ENCODE measurements at places on chromosomes 2 and 18.

DNA sequence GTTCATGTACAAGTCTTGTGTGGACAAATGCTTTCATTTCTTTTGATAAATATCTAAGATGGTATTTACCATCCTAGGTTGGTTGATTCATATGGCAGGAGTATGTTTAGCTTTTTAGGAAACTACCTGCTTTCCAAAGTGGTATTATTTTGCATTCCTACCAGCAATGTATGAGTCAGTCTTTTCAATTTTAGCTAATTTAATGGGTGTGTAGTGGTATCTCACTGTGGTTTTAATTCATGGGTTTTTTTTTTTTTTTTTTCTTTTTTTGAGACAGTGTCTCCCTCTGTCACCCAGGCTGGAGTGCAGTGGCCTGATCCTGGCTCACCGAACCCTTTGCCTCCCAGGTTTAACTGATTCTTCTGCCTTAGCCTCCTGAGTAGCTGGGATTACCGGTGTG is 4.2 kb downstream of the ZNF512 start:
- no peak for DNase-seq

DNA sequence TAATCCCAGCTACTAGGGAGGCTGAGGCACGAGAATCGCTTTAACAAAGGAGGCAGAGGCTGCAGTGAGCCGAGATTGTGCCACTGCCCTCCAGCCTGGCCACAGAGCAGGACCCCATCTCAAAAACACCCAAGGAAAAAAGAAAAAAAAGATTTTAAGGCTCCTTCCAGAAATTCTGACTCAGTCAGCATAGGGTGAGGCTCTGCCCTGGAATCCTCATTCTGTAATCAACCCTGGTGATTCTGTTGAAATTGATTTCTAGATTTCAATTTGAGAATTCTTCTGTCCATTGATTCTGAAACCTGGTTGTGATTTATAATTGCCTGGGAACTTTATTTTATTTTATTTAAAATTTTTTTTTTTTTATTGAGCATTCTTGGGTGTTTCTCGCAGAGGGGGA is 27.1 kb upstream of the VPS4B start:
- no peak for DNase-seq

DNA sequence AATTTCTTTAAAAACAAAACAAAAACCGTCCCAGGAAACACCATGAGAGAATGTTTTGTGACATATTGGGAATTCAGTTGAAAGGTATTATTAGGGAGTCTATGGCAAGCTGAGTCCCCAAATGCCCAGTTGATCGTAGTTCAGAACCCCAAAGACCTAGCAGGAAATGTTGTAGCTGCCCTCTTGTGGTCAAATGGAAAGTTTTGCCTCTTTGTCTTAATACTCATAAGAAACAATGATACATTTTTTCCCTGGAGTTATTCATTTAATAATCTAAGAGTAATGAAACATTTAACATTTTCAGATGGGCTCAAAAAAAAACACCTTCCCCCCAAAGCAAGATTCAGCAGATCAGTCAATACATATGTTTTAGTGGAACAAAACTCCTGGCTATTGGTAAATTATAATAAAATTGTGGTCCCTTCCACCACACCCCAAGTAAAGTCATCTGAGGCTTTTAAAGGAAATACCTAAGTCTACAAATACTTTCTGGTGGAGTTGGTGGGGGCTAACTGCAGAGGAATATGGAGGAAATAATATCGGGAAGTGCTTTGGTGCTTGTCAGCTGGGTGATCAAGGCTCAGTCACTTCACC is 37.8 kb upstream of the EFEMP1 start:
- DNase-seq, result peak; percentile 17

DNA sequence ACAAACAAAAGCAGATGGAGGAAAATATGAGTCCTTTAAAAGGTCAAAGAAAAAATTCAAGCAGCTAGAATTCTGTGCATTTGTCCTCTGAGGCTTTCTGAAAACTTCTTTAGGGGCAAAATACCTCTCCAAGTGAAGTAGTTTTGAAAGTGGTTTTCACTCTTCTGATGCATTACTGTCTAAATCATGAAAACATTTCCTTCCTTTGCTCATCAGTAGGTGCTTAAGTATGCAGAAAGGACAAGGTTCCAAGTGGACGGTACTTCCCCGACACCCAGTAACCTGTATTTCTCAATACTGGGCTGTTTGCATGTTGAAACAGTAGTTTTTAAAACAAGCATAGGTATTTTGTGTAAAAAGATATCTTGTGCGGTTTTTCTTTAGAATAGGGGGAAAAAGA is 189.1 kb upstream of the ERBB4 start:
- DNase-seq, result no peak

DNA sequence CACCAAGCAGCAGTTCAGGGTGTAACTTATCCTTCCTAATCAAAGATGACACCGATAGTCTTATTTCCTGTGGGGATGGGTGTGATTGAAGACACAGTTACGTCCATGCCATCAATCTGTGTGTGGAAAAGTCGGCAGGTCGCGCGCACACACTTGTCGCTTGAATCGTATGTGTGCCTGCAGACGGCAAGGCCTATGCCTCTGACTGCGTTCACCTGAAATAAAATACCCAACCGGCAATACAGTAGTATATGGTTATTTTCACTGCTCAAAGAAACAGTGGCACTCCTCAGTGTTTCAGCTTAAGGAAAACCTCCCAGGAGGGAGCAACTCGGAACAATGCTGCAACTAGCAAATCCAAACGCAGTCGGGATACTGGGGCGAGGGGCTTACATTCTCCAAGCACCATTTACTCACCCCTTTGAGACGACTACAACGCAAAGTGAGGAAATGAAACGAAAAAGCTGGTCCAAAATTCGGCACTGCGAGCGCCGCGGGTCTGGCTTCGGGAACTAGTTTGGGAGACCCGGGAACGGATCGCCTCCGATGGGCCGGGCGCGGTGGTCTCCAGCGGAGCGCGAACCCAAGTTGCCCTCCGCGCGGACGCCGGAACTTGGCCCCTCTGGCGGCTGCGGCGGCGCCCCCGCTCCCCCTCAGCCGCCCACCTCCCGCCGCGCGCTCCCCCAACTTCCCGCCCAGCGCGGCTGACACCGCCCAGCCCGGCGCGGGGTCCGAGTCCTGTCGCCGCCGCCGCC is 675 bp downstream of the PRKD3 start:
- DNase-seq, result peak; percentile 7

DNA sequence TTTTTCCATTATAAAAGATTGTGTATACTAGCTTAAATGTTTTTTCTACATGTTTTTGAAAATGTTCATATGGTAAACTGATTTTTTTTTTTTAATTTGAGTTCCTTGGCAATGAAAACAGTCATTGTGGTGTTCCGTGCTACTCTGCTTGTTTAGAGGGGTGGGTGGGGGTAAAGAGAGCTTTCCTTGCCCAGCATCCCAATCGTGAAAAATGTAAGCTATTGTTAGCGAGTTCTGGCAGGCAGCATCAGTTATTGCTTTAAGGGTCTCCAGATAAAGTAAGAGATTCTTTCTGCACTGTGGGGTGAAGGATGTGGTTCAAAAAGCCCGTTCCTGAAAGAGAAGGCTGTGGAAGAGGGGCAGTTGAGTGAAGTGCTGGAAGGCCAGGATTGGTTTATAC is 118.4 kb downstream of the TANC1 start:
- no peak for DNase-seq

GRCh38 chr2:61485281-61485680 is 14.4 kb upstream of the USP34 start:
- DNase-seq, result no peak

GRCh38 chr2:132977812-132978529 is 308.0 kb upstream of the LYPD1 start:
- peak; percentile 27 for DNase-seq

GRCh38 chr2:239323447-239323846 is 77.4 kb downstream of the HDAC4 start:
- DNase-seq, result no peak

DNA sequence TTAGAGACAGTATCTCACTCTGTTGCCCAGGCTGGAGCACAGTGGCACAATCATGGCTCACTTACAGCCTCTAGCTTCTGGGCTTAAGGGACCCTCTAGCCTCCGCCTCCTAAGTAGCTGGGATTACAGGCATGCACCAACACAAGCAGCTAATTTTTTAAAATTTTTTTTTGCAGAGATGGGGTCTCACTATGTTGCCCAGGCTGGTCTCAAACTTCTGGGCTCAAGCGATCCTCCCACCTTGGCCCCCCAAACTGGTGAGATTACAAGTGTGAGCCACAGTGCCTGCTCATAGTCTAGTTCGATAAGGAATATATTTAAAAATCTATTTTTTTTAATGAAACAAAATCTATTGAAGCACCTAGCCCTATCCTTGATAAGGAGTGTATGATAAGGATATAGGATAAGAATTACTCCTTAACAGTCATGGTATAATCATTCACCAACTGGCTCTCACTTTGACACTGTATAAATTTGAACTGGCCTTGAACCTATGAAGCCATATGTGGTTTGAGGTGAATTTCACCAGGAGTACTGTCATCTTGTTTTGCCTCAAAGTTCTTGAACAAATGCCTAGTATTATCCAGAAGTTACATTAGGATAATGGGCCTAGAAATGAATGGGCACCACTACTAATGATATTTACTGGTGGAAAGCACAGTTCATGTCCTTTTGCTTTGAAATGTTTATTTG is 71.1 kb downstream of the EXOC6B start:
- no peak for DNase-seq

DNA sequence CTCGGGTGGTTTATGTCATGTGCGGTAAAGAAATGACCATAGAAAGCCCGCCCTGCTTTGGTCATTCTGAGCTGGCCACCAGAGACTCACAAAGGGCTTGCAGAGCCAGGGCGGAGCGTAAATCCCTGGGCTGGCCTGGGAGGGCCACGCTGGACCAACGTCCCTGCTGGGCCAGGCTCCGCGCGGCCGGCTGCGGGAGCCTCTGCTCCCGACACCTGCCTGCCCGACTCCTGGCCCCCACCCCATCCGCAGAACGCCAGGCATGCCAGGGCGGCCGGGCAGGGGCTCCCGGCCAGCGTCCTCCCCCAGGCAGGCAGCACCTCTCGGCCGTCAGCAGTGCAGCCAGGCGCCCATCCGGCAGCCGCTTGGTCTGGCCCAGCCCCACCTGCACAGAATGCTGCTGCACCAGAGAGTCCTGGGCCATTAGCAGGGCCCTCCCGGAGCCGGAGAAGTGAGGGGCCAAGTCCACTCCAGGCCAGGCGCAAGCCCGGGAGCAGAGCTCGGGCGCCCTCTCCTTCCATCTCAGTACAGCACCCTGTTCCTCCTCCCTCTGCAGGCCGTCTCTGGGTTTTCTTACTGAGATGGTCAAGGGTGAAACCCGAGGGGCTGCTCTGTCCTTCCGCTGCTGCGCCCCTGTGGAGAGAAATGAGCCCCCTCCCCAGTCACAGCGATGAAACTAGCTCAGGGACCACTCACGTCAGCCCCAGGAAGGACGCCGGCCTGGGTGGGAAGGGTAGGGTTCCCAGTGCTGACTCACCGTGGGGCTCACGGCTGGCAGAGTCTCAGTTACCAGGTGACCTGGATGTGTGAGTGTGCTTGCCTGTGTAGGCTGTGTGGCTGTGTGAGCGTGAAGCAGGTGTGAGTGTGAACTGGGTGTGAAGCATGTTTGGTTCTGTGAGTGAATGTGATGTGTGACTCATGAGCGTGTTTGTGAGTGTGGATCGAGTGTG is 83.3 kb downstream of the PTGR3 start:
- peak; percentile 36 for DNase-seq

GRCh38 chr2:183124957-183125255 is 663 bp downstream of the NUP35 start:
- DNase-seq, result no peak

DNA sequence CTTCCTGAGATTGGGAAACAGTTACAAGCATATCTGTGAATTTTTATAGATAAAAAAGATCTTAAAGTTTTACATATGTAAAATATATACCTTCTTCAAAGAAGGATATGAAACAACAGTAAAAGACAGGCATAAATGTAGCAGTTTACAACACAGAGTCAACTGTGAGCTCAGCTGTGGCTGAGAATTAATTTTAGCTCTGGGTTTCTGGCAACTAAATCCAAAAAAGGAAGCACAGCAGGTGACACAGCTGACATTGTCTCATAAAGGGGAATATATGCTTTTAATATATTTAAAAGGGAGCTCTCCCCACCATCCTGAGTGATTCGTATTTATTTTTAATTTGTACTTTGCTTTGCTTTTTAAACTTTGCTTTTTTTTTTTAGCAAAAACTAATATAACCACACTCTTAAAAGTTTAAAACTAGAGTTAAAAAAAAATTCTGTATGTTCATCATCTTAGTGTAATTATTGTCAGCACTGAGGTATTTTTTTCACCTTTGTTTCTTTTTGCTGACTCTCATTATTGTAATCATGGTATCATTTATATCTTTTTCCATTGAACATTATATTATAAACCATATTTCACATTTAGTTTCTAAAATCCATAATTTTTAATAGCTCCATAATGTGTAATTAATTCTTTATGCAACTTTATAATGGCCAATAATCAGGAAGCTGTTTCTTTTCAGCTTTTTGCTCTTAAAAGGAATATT is 6.7 kb downstream of the TUBB6 start:
- no peak for DNase-seq

- no peak for DNase-seq
Measured at GRCh38 chr2:101255501-101255900, 2.8 kb downstream of the CNOT11 start.

DNA sequence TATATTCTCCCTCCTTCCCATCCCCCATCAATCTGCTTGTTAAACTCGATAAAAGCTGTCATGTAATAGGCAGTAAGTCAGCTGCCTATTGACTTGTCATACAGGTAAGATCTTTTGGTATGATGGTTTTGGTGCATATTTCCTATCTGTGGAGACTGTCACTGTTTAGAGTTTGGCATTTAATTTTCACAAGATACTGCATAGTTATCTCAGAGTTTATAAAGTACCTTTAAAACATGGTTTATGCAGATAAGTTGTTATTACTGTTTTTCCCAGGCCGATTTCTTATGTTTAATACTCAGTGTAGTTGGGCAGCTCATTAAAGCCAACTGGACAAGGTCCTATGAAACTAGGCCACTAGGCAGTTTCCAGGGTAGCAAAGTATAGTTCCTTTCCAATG is 222.1 kb downstream of the GALNT13 start:
- no peak for DNase-seq

- DNase-seq, result no peak
Measured at GRCh38 chr18:76456823-76457222, 38.2 kb downstream of the ZNF516 start.

DNA sequence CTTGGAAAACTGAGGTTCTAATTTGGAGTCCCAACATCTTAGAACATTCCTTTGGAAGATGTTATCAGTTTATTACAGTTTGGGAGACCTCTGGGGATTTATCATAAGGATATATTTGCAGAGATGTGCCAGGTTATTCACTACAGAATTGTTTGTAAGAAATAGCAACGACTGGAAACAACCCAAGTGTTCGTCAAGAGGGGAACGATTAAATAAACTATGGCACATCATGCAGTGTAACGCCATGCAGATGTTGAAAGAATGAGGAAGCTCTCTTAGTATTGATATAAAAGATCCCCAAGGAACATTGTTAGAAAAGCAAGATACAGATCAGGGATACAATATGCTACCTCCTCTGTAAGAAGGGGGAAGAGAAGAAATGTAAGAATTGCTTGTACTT is 210.6 kb downstream of the TMEM247 start:
- DNase-seq, result no peak

Data from head of caudate nucleus (tissue), 42 donors.